ENCODE measurements at places on chromosomes 6 and 20.

GRCh38 chr20:3163099-3164042 is 3.7 kb upstream of the FASTKD5 start:
- DNase-seq = no peak

DNA sequence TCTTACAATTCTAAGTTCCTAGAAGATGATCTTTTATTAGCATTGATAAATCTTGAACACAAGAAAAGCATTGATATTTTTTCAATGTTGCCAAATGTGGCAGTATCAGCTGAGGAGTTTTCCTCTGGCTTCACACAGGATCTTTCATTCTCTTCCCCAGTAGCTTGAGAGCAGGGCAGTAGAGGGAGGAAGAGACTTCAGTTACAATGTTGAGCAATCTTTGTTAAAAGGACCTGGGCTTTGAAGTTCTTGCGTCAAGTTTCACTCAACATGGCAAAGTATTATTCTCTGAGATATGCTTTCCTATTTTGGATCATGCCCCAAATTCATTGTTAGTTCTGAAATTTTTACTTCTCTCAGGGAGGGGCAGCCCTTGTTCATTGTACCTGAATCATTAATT is 238.0 kb downstream of the COL12A1 start:
- DNase-seq = no peak

GRCh38 chr6:132969196-132969595 is 154.8 kb downstream of the RPS12 start:
- DNase-seq = no peak

- DNase-seq = no peak
These were observed 16.2 kb upstream of the C6orf118 start for GRCh38 chr6:165325609-165326008.

DNA sequence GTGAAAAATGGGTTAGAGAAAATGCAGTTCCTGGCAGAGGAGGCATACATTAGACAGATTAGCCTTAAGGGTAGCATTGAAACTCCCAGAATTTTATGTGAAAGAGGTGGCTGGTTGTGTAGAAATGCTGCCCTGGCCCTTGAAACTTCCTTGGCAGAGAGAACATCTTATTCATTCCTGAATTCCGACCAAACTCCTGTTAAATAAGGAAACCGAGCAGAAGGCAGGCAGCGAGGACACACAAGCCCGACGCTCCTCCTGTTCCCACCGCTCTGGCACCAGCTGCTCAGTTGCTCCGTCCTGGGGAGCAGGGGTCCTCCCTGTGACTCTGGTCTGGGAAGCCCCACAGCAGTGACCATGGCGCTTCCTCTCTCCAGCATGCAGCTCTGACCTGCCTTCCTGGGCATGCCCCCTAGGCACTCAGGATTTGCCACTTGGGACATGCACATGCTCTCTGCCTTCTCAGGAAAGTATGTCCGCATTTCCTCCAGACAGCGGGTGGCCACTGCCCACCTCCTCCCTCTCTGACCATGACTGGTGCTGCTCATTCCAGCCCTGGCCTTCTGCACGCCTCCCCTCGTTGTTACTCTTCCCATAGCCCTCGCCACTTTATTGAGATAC is 35.2 kb upstream of the CLDN20 start:
- DNase-seq = no peak

- DNase-seq = peak; percentile 33
These were observed 6.7 kb upstream of the VNN2 start for GRCh38 chr6:132764370-132764769.

GRCh38 chr6:31293343-31293742 is 21.5 kb upstream of the HLA-C start:
- no peak for DNase-seq

- no peak for DNase-seq
These were observed 30.2 kb downstream of the PRR18 start for GRCh38 chr6:166277892-166278578.

DNA sequence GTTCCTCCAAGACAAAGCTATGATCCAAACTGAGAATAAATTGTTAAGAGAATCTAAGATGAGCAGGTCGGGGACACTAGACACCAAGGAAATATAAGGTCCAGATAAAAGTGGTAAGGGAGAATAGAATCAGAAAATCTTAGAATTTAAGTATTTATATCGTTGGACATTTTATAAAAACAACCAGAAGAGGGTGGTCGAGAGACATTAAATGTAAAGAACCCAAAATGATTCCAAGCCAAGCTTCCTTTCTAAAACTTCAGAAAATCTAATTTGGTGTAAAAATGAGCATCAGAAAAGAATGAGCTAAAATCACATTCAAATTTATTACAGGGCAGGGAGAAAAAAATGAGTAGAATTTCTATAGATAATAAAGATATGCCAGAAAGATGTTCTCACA is 97.8 kb upstream of the OGFRL1 start:
- no peak for DNase-seq

- DNase-seq = no peak
These were observed 106.7 kb downstream of the GPX5 start for GRCh38 chr6:28632326-28632851.

DNA sequence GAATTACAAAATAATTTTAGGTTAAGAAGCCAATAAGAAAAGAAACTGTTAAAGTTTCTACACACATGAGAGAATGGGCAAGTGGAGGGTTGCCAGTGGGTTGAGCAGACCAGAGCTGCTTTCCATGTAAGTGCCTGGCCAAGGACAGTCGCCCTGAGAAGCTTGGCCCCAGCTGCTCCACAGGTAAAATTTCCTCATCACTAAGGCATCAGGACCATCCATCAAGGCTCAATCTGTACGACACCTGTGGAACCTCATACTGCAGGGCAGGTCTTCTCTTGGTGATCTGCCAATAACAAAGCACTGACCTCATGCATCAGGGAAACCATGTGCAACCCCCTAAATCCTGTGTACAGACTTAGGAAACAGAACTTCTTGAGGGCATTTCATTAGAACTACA is 115.4 kb downstream of the INSM1 start:
- DNase-seq = no peak

DNA sequence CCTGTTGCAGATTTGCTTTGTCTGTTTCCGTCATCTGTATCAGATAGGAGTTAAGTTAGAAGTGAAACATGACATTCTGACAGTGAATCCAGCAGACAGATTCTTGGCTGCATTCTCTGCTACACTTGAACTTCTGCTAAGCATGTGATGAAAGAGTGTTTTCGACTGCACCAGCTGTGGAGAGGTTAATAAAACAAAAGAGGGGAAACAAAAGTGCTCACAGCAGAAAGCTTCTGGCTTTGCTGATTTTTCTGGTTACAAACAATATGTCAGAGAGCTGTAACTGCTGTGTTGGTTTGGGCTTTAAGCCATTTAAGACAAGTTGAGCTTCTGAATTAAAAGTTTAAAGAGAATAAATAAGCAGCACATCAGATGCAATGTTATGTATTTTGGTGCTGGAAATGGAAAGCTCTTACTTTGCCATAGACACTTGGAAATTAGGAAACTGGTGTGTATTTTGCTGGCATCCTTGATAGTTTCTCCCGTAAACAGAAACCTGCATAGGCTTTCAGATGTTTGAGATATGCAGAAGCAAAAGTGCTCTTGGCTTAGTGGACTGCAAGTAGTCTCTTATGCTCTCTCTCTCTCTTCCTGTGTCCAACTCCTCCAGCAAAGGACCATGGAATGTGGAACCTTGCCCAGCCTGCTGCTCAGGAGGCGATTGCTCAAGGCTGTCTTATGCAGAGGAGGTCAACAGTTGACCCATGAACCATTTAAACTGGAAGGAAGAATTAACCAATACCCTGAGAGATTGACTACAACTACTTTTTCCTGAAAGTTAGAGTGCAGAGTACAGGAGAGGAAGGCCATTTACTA is 104.9 kb downstream of the RPS12 start:
- peak; percentile 12 for DNase-seq

- DNase-seq = no peak
These were observed 2.5 kb downstream of the TNFRSF6B start for GRCh38 chr20:63698739-63699465.

DNA sequence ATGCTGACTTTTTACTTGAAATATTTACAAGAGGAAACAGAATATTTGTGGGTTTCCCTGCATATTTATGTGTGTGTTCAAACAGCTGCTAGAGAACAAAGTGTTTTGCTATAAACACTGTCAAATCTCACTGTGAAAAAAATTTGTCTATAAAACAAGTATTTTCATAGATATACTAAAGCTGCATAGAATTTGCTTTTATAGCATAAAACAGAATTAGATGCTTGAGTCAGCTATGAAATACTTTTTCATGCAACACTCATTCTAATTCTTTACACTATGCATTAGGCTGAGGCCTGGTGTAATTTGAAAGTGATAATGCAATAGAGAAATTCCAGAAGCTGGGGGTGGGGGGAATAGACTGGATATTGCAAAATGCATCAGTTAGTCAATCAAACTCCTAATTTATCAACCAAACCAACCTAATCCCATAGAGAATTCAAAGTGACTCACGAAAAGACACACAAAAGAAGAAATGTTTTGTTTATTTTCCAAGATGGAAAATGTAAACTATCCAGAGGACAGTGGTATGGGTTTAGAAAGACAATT is 148.2 kb downstream of the LAMA2 start:
- no peak for DNase-seq

GRCh38 chr6:15387118-15387517 is 141.2 kb downstream of the JARID2 start:
- no peak for DNase-seq

DNA sequence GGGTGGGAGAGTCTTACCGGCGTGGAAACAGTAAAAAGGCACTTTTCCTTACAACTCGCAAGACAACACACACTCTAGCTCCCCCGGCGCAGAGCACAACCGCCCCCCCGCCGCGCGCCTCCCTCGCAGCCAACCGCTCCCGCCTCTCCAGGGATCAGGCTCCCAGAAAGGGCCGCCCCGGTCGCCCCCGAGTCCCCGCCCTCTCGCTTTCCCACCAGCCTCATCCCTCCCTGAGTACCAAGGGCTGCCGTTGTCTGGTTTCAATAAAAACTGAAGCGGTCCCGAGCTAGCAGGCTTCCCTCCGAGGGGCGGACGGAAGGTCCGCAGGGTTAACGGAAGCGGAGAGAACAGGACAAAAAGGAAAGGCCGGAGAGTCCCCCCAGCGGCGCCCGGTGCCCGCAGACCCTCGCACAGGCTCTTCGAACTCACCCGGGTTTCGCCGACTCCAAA is 804 bp downstream of the ELOVL5 start:
- DNase-seq = peak; percentile 46

- DNase-seq = no peak
These were observed 309.5 kb downstream of the TSHZ2 start for GRCh38 chr20:53281557-53282117.

- no peak for DNase-seq
These were observed 8.0 kb upstream of the TUBB2B start for GRCh38 chr6:3235486-3235885.

- no peak for DNase-seq
These were observed 248.5 kb downstream of the TSHZ2 start for GRCh38 chr20:53220482-53221307.

DNA sequence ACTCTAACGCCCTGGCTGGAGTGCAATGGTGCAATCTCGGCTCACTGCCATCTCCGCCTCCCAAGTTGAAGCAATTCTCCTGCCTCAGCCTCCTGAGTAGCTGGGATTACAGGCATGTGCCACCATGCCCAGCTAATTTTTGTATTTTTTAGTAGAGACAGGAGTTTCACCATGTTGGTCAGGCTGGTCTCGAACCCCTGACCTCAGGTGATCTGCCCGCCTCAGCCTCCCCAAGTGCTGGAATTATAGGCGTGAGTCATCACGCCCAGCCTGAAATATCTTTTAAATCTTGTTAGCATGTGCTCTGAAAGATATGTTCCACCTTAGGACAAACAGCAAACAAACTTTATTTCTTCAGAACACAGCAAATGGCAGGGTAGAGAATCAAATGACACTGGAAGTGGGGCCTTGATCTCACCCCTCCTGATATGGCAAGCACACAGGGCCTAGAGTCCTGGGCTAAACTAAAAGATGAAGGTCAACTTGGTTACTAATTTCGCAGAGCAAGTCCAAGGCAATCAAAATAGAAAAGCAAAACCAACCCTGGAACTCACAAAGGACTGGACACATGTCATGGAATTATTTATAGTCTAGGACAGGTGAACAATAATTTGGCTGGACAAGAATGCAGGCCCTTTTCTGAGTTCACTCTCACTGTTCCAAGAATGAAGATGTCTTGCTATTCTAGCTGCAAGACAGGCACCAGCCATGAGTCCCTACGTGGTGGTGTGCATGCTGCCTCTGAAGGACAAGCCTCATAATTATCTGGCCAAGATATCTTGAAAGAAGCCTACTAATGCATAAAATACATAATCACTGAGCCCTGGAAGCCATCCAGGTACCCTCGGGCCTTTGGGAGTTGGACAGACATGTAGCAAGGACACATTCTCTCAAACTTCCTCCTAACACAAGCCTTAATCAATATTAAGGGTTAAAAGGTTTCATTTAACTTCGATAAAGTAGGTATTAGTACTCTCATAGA is 35.6 kb downstream of the B4GALT5 start:
- DNase-seq = no peak

DNA sequence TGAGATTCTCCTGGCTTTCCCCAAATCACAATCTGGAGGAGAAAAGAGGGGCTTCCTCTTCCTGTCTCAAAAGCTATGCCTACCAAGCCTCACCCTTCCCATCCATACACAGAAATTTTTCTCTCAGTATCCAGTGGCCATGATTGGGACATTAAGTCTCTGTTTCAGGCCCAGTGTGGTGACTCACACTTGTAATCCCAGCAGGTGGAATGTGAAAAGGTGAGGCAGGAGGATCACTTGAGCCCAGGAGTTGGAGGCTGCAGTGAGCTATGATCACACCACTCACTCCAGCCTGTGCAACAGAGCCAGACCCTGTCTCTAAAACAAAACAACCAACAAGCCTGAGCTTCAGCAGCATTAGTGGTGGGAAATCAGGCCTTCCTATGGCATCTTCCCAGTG is 210.0 kb downstream of the OGFRL1 start:
- no peak for DNase-seq

DNA sequence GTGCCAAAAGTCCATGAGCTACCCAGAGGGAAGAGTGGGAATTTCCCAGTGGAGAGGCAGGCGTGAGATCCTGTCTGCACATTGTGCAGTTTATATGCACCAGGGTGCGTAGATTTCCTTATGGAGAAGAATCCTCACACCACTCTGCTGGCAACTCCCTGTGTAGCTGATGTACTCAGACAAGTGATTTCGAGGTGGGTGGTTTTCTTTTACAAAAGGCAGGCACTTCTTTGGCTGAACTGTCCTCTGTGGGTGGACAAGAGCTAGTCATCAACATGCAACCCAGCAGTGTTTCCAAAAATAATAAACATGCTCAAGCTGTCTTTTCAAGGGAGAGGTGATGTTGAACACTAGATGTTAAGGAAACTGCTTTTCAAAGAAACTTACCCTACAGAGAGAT is 121.7 kb upstream of the NXT1 start:
- no peak for DNase-seq

DNA sequence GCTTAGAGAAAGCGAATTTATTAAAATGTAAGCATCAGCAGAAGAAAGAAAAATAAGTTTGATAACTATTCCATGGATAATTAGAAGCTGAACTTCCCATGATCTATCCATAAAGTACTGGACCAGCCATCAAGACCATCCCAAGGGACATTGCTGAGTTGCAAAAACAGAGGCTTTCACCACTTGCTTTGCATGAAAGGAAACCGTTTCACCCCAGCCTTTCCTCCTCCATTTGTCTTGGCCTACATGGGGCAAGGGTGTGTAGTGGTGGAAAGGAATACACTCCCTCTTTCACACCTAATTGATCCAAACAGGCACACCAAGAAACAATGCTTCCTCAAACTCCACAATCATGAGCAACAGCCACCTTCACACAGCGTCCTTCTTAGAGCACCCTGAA is 10.4 kb downstream of the HIVEP2 start:
- no peak for DNase-seq
